Esophagus mucosa (tissue), 1 donor: ENCODE measurements at places on chromosomes 6 and 20. TPM values are rescaled to one million over a fixed set of nuclear protein-coding genes. Genes with fewer than 3 reads are reported as not detected.

Gene POPDC3
- total RNA-seq = not detected

Gene PKIB
- total RNA-seq = 0.88 TPM

Gene CABLES2
- total RNA-seq = 2.4 TPM

Gene BPIFB1
- total RNA-seq = 8.3 TPM

DNA sequence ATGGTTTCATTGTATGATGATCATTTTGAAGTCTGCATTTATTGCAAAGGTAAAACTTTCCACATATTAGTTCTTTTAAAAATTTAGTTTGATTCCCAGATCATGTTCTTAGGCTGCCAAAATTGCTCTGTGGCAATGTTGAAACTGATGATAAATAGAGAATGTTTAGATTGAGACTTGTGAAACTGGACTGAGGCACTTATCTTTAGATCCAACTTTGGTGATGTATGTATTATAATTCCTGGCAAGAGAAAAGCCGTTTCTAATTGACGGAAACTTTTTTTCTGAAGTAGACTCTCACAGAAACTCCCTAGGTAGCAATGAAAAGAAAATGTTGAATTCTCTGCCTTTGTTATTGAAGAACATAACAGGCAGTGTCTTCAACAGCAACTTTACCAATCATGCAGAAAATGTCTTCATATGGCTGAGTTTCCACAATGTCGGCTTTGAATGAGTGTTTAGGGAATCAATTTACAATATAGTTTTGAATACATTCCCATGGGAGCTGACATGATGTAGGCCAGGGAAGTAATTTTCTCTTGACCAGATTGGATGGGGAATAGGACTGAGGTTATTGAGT, 456.2 kb downstream of the CD109 start:
- no peak for ATAC-seq

- no peak for ATAC-seq
Observed at GRCh38 chr20:57582432-57583288, 21.8 kb downstream of the PCK1 start.

GRCh38 chr6:90689172-90689571, 102.3 kb upstream of the MAP3K7 start:
- no peak for ATAC-seq

DNA sequence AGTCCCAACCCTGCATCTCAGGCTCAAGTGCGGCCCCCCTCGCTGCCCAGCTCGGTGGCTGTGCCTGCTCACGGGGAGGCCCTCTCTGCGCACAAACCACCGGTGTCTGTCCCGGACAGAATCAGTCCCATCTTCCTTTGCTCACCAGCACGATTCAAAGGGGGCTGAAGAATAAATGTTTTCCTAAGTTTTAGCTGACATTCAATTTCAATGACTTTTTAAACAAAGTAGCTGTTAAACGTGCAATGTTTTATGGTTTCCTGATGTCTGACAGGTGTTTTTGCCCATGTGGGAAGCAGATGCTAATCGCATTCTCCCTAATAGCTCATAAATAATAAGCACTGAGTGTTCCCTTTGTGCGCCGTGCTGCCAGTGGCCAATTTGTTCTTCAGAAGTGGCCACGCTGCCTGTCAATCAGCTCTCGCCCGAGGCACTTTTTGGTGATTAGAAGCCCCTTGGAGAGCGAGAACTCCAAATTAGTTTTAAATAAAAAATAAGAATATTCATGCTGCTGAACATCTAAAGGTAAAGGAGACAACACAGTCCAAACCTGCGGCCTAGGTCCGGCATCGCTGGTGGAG, 26.3 kb downstream of the BHLHE23 start:
- no peak for ATAC-seq

DNA sequence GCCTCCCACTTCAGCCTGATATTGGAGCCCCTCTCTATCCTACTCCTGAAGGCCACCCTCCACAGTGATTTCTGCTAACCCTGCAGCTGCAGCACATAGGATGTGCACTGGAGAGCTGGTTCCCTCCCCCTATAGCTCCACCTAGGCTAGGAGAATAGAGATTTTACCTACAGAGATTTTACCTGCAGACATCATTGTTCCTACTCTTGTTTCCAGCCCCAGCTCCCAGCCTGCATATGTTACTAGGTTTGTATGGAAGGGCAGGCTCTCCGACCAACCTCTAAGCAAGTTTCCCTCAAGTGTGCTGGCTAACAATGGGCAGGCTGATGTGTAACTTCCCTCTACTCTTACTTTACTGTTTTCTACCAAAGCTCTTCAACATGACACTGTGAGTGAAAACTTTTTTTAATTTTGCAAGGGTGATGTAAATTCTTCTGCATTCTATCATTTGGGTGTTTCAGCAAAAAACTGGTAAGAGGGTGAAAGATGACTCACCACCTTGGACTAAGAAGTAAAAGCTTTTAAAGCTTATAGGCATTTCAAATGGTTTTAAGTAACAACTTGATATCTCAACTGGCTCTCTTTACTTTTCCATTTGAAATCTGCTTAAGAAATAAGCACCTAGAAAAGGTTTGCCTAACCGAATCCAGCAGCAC, 106.8 kb downstream of the CDK19 start:
- ATAC-seq = no peak

GRCh38 chr20:51327251-51327841, 215.2 kb downstream of the NFATC2 start:
- no peak for ATAC-seq

DNA sequence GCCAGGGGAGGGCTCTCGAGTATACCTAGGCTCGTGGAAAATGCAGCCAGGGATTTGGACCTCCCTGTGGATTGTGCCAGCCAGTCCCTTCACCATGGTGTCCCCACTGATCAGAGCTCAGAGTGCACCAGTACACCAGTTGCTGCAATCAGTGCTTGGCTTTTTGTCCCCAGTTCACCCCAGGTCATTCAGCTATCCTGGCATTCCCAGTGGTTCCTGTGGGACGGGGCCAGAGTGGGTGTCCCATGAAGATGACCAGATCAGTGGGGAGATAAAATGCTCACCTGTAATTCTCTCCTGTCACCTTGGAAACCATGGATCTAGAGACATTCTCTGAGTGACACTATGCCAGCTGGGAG, 23.8 kb downstream of the MAS1 start:
- no peak for ATAC-seq

DNA sequence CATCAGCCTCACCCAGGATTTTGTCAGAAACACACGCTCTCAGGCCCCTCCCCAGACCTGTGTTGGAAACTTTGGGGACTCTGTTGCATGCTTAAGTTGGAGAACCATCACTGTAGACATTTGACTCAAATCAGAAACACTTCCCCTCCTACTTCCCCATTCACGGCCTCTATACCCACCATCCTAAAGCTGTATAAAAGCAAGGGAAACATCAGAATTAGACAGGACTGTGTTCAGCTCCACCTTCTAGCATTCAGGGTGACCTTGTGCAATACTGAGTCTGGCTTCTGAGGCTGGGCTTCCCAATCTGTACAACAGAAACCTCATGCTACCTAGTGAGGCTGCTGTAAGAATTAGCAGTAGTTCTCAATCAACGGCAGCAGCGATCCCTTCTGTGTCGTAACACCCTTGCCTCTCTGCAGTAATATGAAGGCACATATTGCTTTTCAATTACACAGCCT, 252.3 kb downstream of the LY86 start:
- peak; percentile 19 for ATAC-seq

DNA sequence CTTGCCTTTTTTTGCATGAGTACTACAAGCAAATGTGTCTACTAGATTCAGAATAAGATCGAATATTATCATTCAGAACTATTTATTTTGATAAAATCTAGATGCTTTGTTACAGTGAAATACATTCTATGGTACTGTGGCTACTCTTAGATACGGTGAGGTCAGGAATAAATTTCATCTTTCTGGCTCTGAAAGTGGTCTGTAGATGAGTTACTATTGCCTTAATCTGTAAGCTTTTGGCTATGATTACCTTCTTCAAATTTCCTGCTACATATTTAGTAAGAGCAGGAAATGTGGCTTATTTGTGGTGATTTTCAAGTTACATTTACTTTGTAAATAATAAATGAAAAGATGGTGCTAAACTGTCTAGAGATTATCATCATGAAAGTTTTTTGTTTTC, 50.0 kb downstream of the SCAF8 start:
- no peak for ATAC-seq

Gene GRIK2
- 0.44 TPM for total RNA-seq

Gene PRRT1
- total RNA-seq = 0.40 TPM

GRCh38 chr6:136744889-136745288, 47.4 kb downstream of the MAP3K5 start:
- no peak for ATAC-seq

DNA sequence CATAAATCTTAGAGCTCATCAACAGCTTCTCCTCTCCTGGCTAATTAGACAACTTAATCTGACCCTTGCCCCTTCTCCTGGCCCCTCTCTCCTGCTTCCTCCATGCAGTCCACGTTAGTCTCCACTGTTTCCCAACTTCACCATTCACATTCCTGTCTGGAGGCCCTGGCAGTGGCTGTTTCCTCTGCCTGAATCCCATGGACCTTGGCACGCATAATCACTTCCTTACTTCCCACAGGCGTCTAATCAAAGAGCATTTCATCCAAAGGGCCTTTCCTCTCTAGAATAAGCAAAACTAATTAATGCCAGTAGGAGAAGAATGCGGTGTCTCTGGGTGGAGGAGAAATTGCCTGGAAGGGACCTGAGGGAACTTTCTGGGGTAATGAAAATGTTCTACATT, 16.4 kb upstream of the XRN2 start:
- no peak for ATAC-seq

DNA sequence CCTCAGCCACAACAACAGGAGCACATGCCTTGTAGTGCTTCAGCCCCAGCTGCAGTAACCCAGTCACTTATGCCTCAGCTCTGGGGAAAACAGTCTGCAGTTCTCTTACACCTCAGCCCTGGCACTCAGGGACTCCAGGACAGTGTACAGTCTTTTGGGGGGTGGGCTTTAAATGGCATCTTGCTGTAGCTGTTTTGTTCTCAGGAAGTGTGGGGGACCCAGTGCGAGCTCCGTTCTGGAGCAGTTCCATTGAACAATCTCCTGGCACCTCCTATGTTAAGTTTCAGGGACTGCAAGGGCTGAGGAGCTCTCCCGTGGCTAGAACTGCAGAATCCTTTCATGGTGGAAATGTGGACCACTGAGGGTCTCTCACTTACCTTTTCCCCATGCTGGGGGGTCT, 55.2 kb downstream of the PLCG1 start:
- no peak for ATAC-seq

DNA sequence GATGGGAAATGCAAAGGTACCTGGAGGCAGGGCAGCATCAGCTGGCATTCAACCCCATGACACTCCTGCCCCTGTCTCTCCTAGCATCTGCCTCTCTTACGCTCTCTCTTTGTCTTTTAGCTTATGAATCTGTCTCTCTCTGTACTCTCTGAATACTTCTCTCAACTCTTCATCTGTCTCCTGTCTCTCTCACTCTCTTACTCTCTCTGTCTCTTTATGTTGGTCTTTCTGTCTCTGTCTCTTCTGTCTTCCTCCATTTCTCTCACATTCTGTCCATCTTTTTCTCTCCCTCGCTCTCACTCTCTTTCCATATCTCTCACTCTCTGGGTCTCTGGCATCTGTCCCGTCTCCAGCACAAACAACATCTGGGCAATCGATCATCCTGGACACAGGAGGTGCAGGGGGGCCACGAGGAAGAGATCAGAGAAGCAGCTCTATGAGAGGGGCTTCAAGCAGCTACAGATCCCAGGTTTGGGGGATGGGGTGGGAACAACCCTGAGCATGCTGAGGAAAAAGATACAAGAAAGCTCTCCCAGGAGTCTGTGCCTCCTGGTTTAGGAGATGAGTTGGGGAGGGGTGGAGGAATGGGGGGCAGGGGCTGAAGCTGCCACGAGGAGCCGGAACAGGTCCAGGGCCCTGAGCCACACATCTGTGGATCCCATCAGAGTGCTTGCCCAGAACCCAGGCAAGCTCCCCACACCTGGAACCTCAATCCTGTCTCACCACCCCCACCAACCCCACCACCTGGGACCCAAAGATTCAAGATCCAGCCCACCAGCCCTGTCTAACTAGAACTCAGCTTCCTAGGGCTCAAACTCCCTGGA, 2.4 kb downstream of the COL11A2 start:
- no peak for ATAC-seq

- ATAC-seq = no peak
Observed at GRCh38 chr6:18211338-18211737, 53.0 kb downstream of the DEK start.

Gene ZC3H12D
- total RNA-seq = 0.36 TPM

Gene LINC00237
- total RNA-seq = not detected

DNA sequence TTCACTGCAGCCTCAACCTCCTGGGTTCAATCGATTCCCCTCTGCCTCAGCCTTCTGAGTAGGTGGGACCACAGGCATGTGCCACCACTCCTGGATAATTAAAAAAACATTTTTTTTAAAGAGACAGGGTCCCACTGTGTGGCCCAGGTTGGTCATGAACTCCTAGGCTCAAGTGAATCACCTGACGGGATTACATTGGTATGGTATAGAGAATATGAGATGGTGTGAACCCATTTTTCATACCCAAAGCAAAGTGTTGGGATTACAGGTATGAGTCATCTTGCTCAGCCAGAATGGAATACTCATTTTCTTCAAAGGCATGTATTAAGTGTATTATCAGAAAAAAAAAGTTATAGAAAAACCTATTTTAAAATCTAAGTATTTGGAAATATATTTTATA, 114.2 kb downstream of the AHI1 start:
- no peak for ATAC-seq

- no peak for ATAC-seq
Observed at GRCh38 chr20:10642856-10643559, 30.8 kb downstream of the JAG1 start.

GRCh38 chr6:101058296-101058695, 177.2 kb upstream of the ASCC3 start:
- ATAC-seq = no peak

Gene PLA2G7
- 0.32 TPM for total RNA-seq

DNA sequence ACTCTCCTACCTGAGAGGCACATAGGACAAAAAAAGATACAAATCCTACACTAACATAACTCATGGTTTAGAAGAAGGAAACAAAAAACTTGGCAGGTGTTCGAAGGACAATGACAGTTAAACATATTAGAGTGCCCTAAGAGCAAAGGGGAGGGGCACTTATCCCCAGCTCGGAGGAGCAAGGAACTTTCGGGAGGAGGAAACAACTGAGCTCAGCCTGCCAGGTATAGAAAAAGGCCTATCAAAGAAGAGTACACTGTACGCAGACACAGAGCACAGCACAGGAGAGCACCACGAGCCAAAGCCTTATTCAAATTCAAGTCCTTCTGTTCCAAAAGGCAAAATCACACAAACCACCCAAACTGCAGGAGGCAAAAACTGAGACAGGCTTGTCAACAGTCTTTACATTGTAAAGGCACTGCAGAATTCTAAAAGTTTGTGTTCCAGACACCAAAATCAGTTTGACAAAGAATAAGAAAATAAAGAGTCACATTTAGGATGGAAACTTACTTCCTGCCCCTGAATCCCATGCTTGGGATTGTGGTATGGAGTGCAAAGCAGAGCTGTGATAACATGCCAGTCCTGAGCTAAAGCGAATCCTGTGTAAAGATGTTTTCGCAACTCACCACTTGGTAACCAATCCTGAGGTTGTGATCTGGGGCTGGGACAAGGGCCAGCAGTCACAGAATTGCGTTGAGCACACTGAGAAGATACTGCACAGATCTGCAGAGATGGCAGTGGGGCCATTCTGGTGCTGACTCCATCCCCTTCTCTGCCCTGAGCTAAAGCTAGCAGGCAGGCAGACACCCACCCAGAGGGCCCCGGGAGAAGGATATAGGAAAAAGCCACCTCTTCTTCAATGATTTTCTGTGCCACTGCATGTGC, 108.6 kb downstream of the CHD6 start:
- ATAC-seq = peak; percentile 13

- ATAC-seq = no peak
Observed at GRCh38 chr20:64106981-64107735, at the start of gene NPBWR2. Gene NPBWR2 (minus strand): TSS chr20:64107565. CDS start chr20:64106831, 734 bp downstream.

Gene NKX2-2
- total RNA-seq = not detected
